Activated T-cell treated with anti-CD3 and anti-CD28 coated beads, Interleukin-2, amount 50 U/mL, for 72 hours (primary cell): ENCODE measurements at places on chromosomes 6 and 20.
A peak's percentile ranks its signal among the peaks of the same experiment; 100 is the strongest.

DNA sequence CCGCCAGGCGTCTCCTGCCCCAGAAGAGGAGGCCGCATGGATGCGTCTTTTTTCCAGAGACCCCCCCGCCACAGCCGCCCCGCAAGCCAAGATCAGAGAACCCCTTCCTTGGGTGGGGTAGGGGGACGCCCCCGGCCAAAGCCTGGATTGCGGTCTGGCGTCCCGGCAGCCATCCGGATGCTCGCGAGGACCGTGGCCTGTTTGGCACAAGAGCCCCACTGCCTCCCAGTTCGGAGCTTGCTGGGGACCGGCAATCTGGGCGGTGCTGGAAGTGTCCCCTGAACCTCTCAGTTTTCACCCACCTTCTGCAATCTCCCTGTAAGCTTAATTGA lies 924 bp downstream of the FAM162B start:
- DNase-seq, result no peak

- DNase-seq, result no peak
Measured at GRCh38 chr6:166613027-166613426, 14.0 kb downstream of the RPS6KA2 start.

GRCh38 chr6:29696147-29697125 lies 15.5 kb upstream of the ZFP57 start:
- no peak for DNase-seq

- no peak for DNase-seq
Measured at GRCh38 chr20:44016525-44016924, 101.9 kb downstream of the TOX2 start.

DNA sequence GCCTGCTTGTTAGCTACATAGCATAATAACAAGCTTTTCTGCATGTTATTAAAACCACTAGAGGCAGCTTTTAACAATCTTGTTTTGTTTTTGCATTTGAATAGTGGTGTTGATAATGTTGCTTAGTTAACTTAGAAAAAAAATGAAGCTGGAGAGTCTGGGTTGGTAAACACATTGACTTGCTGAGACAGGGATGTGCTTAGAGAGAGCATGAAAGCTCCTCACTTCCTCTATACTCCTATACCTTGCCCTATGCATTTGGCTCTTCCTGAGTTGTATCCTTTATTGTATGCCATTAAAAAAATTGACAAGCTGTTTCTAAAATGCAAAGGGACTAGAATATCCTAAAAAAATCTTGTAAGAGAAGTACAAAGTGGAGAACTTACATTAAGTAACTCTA lies 13.6 kb downstream of the FAM83B start:
- DNase-seq, result no peak

DNA sequence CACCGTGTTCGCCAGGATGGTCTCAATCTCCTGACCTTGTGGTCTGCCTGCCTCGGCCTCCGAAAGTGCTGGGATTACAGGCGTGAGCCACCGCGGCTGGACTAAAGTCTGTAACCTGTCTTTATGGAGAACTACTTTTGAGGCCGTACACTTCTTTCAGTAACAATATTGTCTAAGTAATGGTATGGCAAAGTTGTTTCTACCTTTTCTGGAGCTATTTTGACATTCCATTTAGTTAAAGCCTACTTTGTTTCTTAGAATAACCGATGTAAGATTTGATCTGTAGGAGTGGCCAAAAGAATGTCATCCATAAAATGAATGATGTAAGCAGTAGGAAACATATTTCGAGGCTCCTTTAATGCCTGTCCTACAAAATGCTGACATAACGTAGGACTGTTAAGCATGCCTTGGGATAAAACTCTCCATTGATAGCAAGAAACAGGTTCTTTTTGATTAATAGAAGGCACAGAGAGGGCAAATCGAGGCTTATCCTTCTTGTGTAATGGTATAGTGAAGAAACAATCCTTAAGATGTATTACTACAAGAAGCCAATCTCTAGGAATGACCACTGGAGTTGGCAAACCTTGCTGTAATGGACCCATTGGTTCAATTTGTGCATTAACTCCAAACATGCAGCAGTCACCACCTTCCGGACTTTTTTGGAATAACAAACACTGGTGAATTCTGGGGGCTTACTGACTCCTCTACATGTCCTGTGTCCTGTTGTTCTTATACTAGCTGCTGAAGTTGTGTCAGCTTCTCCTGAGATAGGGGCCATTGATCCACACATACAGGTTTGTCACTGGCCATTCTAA lies 35.9 kb downstream of the HLA-DRA start:
- DNase-seq, result no peak

GRCh38 chr20:4455301-4455701 lies 266.4 kb upstream of the PRND start:
- DNase-seq, result no peak

DNA sequence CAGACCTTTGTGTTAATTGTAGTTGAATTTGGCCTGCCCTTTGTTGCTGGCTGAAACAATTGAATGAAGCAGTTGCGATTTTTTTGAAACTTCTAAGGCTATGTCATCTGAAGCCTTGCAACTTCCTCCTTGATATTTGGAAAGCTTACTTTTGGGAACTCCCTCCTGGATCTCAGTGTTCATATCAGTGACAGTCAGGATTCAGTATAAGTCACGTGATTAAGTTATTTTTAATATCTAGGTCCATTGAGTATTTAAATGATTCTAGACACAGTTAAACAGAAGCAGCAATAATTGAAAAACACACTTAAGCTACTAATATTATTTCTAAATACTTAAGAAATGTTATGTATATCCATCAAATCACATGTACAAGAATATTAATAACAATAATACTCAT lies 951.3 kb downstream of the GRIK2 start:
- DNase-seq, result no peak

DNA sequence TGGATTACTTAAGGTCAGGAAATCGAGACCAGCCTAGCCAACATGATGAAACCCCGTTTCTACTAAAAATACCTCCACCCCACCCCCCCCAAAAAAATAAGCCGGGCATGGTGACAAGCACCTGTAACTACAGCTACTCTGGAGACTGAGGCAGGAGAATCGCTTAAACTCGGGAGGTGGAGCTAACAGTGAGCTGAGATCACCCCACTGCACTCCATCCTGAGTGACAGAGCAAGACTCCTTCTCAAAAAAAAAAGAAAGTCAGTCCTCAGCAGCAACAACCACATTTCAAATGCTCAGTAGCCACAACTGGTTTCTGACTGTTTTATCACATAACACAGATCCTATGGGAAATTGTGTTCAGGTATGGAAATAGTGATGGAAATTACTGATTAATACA lies 135.3 kb downstream of the HFE start:
- no peak for DNase-seq

GRCh38 chr6:399785-400534 lies 8.4 kb downstream of the IRF4 start:
- peak; percentile 78 for DNase-seq

GRCh38 chr20:58349570-58349969 lies 39.5 kb upstream of the VAPB start:
- no peak for DNase-seq

- no peak for DNase-seq
Measured at GRCh38 chr6:78830805-78831204, 36.5 kb upstream of the IRAK1BP1 start.

DNA sequence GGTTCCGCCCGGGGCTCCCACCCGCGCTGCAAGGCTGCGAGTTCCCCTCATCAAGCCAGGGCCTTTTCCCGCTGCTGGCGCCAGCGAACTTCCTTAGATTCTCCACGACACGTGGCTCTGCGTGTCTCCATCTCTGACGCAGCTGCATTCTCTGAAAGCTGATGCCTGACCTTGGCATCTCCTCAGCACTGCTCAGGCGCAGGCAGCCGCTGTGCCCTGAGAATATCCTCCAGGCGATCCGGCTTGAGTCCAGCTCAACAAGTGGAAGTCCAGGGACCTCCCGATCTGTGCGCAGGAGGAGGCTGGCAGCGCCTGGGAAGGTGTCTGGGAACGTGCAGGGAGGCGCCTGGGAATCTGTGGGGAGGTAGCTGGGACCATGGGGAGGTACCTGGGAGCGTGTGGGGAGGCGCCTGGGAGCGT lies 171.2 kb upstream of the THBS2 start:
- DNase-seq, result no peak

DNA sequence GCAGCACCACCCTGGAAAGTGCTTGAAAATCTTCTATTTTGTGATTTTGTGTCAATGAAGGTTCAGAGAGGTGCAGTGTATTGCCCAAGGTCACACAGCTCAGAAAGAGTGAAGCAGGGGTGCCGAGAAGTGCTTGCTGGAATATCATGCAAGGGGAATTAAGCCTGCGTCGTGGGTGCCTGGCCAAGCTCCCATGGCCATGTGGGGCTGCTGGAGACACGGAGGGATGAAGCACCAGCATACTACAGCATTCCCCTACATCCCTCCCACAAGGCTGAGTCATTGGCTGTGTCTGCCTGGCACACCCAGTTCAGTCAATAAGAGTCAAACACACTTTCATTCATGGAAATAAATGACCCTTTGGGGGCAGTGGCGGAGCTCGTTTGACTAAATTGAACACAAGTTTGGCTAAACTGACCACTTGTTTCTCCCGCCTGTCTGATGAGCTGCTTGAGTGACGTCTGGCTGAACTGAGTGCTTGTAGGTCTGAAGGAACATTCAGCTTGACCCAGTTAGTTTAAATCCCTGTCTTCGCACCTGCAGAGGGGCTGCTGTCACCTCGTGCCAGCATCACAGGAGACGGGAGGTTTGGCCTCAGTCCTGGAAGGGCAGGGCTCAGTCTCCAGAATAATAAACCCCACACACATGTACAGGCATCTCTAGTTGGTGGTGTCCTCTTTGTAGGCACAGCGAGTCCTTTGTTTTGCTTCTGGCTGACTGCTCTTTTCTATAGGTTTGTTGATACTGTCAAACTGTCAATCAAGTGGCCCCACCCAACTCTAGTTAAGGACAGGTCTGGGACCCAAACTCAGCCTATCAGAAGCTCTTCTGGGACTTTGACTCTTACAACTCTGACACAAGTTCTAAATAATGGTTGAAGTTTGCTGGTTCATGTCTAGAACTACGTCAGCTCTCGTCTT lies 8.4 kb upstream of the TGM2 start:
- no peak for DNase-seq

- DNase-seq, result peak; percentile 44
Measured at GRCh38 chr20:25470045-25470444, 62.6 kb downstream of the GINS1 start.

GRCh38 chr6:73509851-73510250 lies 11.0 kb downstream of the EEF1A1 start:
- no peak for DNase-seq

DNA sequence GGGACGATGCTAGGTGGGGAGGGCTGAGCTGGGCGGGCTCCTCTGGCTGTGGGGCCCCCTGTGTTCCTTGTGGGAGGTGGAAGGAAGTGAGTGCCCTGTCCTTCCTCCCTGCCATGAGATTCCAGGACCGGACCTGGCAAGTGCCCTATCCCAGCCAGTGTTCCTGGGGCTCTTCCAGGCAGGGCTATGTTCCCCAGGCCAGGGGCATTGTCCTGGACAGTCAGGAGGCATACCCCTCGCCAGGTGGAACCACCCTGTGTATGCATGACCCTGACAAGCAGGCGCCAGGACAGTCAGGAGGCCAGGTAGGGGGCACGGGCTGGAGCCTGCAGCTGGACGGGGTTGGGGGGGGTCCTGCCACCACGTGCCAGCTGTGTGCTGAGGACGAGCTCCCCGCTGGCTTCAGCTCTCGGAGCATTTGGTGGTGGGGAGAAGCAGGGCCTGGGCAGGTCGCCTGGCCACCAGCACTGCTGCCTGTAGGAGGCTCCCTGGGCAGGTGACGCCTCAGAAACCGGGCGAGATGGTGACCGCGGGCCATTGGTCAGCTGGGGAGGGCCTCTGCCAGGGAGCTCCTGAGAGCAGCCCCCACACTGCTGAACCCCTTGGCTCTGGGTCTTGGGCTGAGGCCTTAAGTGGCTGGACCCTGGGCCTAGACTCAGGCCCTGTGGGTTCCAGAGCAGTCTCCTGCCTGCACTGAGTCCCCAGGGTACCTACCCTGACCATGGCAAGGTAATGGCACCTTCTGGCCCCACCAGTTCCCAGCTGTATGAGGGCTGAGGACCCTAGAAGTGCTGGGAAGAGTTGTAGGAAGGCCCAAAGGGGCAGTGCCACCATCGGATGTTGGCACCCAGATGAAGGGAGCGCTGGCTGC lies 694 bp downstream of the SLC17A9 start:
- no peak for DNase-seq

- no peak for DNase-seq
Measured at GRCh38 chr6:99980741-99981140, 13.3 kb downstream of the MCHR2 start.

DNA sequence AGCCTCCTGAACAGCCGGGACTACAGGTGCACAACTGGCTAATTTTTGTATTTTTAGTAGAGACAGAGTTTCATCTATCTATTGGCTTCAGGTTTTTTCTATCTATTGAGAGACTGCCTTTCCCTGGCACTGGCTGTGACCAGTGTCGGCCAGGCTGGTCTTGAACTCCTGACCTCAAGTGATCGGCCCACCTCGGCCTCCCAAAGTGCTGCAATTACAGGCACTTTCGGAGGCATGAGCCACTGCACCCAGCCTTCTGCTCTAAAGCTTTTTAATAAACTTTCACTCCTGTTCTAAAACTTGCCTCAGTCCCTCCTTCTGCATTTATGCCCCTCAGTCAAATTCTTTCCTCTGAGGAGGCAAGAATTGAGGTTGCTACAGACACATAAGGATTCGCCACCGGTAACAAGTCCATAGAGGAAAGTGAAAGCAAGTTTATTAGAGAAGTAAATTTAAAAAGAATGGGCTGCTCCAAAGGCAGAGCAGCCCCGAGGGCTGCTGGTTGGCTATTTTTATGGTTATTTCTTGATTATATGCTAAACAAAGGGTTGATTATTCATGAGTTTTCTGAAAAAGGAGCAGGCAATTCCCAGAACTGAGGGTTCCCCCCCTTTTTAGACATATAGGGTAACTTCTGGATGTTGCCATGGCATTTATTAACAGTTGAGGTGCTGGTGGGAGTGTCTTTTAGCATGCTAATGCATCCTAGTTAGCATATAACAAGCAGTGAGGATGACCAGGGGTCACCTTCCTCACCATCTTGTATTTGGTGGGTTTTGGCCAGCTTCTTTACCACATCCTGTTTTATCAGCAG lies 44.8 kb upstream of the RNGTT start:
- DNase-seq, result no peak

GRCh38 chr6:45707176-45707575 lies 308.5 kb downstream of the CLIC5 start:
- DNase-seq, result no peak

- DNase-seq, result no peak
Measured at GRCh38 chr20:8372824-8373380, 240.8 kb downstream of the PLCB1 start.

GRCh38 chr6:38587766-38588362 lies 51.9 kb downstream of the BTBD9 start:
- no peak for DNase-seq

- DNase-seq, result peak; percentile 5
Measured at GRCh38 chr6:123804014-123804786, 535 bp downstream of the NKAIN2 start.

GRCh38 chr6:170438402-170438753 lies 114.7 kb downstream of the PSMB1 start:
- DNase-seq, result peak; percentile 52

DNA sequence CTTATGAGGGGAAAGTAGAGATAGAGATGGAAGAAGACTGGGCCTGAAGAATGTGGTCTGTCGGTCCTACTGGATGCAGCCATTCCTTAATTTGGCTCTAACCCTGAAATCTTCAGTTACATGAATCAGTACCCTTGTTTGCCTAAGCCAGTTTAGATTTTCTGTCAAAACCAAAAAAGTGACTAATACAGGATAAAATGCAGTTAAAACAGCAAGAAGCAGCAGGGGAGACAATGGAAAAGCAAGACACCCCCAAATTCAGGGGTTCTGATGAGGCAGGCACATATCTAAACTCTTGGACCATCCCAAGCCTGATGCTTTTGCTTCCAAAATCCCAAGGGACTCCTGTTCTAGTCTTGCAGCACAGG lies 17.4 kb upstream of the UBE2V1 start:
- no peak for DNase-seq
